Aorta (tissue), 5 donors: ENCODE measurements at places on chromosomes 6 and 20. TPM values are rescaled to one million over a fixed set of nuclear protein-coding genes. Genes with fewer than 3 reads are reported as not detected.

Gene ENTPD6
- 69.8 TPM for total RNA-seq

Gene SAMD5
- total RNA-seq = 2.1 TPM

DNA sequence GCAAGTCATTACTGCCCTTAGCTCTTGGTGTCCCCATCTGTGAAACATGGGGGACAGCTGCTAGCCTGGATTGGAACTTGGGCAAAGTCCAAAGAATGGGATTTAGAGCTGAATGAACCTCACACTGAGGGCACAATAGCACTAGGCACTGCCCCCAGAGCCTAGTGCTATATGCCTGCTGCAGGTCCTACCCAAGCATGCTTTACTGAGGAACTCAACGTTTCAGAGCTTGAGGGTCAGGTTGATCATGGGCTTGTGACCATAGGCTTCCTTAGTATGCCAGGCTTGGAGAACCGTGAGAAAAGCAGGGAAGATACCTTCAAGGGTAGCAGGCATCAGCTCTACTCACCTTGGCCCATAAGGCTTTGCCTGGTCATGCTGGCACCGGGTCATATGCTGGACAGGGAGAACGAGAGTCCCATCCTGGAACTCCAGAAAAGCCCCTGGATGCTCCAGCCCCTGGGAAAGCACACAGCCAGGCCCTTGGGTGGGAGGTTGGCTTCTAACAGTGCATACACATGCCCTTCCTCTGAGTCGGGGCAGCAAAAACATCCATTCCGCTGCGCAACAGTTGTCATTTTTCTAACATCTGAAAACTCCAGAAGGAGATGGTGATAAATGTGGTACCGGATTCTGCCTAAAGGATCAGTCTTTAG is 29.7 kb downstream of the EIF2S2 start:
- H3K36me3 ChIP-seq = peaks cover 3% of the 10 kb centered on the region
- no peak for DNase-seq
- no peak overlapping the region for H3K4me3 ChIP-seq
- H3K27me3 ChIP-seq = no peaks in the 10 kb centered on the region

DNA sequence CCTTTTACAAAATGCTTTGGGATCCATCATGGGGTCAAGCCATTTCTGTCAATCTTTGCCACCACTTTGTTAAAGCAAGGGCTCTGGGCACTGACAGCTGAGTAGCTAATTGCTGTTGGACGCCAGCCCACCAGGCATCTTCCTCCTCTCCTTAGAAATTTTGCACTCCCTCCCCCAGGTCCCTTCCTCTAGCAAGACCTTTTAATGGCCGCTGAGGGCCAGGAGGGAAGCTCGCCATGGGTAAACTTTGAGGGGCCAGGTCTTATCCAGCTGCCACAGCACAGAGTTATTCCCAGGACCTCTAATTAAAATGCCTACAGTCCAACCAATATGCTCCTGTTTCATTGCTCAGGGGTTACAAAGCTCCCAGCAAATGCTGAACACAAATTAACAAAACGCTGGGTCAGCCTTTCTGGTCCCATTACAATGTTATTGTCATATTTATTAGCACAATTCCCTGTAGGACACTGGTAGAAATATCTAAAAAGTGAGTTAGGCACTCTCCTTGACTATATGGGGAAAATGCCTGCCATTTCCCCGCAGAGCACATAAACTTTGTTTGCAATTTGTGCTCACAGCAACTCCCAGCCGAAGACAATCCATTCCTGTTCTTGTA is 16.8 kb downstream of the SCML4 start:
- H3K27ac ChIP-seq = no peak overlapping the region
- no peaks in the 10 kb centered on the region for H3K27me3 ChIP-seq
- DNase-seq = no peak
- no peak overlapping the region for H3K4me3 ChIP-seq
- H3K36me3 ChIP-seq = no peaks in the 10 kb centered on the region

- H3K27ac ChIP-seq = no peak overlapping the region
- no peak overlapping the region for H3K4me3 ChIP-seq
- H3K4me1 ChIP-seq = no peaks in the 10 kb centered on the region
- no peak for DNase-seq
- H3K27me3 ChIP-seq = no peaks in the 10 kb centered on the region
- H3K36me3 ChIP-seq = no peaks in the 10 kb centered on the region
Observed at GRCh38 chr20:53834062-53834442, 236.3 kb downstream of the BCAS1 start.

- H3K36me3 ChIP-seq = no peaks in the 10 kb centered on the region
- H3K27me3 ChIP-seq = no peaks in the 10 kb centered on the region
- no peaks in the 10 kb centered on the region for H3K4me1 ChIP-seq
- H3K27ac ChIP-seq = no peak overlapping the region
- H3K4me3 ChIP-seq = no peak overlapping the region
Observed at GRCh38 chr6:120938876-120939472, 395.3 kb downstream of the TBC1D32 start.

DNA sequence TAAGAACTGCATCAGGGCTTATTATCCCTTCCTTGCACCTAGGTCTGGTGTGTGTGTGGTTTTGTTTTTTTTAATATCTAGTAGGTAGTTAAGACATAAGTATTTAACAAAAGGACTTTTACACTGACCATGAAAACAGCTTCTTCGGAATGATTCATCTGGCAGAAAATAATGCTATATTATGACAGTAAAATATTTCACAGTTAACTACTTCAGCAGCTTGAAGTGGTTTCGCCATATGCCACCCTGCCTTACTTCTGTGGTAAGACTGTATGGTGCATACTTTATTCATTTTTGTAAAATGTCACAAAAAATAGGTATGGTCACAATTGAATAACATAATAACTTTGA is 858 bp upstream of the PTPRK start:
- H3K27ac ChIP-seq = peak overlapping the region; percentile 19
- DNase-seq = no peak
- no peaks in the 10 kb centered on the region for H3K36me3 ChIP-seq
- H3K4me3 ChIP-seq = peak overlapping the region; percentile 78

GRCh38 chr6:119110601-119111548 is 32.4 kb upstream of the FAM184A start:
- H3K4me3 ChIP-seq = no peak overlapping the region
- H3K27me3 ChIP-seq = no peaks in the 10 kb centered on the region
- H3K36me3 ChIP-seq = no peaks in the 10 kb centered on the region

DNA sequence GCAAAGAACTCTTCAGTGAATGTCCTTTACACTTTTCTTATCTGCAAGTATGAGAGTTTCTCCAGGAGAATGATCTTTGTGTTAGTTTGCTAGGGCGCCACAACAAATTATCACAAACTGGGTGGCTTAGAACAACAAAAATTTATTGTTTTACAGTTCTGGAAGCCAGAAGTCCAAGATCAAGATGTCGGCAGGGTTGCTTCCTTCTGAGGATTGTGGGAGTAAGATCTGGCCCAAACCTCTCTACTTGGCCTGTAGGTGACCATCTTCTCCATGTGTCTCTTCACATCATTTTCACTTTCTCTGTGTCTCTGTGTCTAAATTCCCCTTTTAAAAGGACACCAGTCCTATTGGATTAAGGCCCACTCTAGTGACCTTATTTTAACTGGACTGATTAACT is 103.0 kb downstream of the ADTRP start:
- H3K36me3 ChIP-seq = no peaks in the 10 kb centered on the region
- DNase-seq = no peak
- H3K4me1 ChIP-seq = no peaks in the 10 kb centered on the region
- H3K27me3 ChIP-seq = no peaks in the 10 kb centered on the region
- H3K27ac ChIP-seq = no peak overlapping the region

DNA sequence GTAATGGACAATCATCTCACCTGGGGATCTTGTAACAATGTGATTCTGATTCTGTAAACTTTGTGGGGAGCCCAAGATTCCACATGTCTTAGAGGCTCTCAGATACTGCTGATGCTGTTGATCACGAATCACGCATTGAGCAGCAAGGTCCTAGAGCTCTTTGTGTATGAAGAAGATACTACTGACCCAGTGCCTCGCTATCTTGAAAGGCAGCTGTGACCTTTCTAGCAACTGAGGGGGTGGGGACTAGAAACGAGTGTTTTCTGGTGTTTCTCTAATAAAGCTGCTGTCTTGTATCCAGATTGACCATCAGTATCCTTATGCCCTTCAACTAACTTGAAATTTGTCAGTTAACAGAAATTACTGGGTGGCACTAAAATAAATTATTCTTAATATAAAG is 142.9 kb downstream of the MTHFD1L start:
- no peaks in the 10 kb centered on the region for H3K36me3 ChIP-seq
- H3K27me3 ChIP-seq = no peaks in the 10 kb centered on the region
- H3K27ac ChIP-seq = no peak overlapping the region

DNA sequence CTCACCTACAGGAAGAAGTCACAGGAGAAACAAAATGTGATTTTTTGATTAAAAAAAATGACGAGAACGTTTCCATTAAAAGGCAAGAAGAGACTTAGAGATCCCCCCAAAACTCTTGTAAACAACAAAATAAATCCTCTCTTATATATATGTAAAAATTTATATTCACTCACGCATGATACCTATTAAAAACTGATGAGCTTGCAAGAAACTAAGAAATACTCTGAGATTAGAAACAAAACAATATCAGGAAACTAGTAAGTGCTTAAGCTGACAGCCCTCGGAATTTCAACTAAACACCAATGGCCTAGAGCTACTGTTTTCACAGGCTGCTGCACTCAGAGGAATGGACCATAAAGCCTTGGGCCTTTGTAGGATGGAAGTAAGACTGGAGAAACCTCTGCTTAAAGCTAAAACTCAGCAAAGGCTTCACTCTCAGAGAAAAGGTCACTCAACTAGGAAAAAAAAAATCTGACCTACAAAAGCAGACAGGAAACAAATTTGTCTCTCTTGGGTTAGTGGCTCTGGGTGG is 63.0 kb downstream of the MAP3K7 start:
- H3K4me3 ChIP-seq = no peak overlapping the region
- H3K4me1 ChIP-seq = no peaks in the 10 kb centered on the region
- peaks cover under 1% of the 10 kb centered on the region for H3K36me3 ChIP-seq

GRCh38 chr6:5308066-5308465 is 46.8 kb downstream of the FARS2 start:
- no peak overlapping the region for H3K27ac ChIP-seq
- no peak for DNase-seq
- no peaks in the 10 kb centered on the region for H3K4me1 ChIP-seq
- H3K27me3 ChIP-seq = no peaks in the 10 kb centered on the region

DNA sequence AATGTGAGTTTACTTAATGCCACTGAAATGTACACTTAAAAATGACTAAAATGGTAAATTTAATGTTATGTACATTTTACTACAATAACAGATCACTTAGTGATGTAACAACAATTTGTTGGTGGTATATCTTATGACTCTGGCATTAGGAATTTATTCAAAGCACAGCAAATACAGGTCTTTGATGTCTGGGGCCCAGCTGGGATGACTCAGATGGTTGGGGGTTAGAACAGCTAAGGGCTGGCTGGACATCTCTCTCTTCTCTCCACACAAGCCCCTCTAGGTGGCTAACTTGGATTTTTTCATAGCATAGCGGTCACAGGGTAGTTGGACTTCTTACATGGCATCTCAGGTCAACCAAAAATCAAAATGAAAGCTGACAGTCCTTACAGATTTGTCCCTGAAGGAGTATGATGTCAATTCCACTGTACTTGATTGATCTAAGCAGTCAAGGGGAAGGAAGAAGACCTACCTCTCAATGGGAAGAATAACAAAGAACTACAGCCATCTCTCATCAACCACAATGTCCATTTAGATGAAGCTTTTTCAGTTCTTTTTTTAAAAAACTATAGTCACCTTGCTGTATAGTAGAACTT is 37.5 kb upstream of the LCA5 start:
- no peaks in the 10 kb centered on the region for H3K36me3 ChIP-seq
- no peaks in the 10 kb centered on the region for H3K4me1 ChIP-seq
- H3K27ac ChIP-seq = no peak overlapping the region
- no peaks in the 10 kb centered on the region for H3K27me3 ChIP-seq

GRCh38 chr20:53245574-53245973 is 273.4 kb downstream of the TSHZ2 start:
- H3K36me3 ChIP-seq = no peaks in the 10 kb centered on the region
- H3K27ac ChIP-seq = no peak overlapping the region
- H3K4me1 ChIP-seq = no peaks in the 10 kb centered on the region
- no peaks in the 10 kb centered on the region for H3K27me3 ChIP-seq
- H3K4me3 ChIP-seq = no peak overlapping the region
- no peak for DNase-seq

- peak overlapping the region; percentile 74 for H3K4me3 ChIP-seq
- no peaks in the 10 kb centered on the region for H3K27me3 ChIP-seq
- H3K27ac ChIP-seq = peak overlapping the region; percentile 100
- no peaks in the 10 kb centered on the region for H3K36me3 ChIP-seq
- no peaks in the 10 kb centered on the region for H3K4me1 ChIP-seq
Observed at GRCh38 chr6:42783177-42783875, 1.5 kb downstream of the BICRAL start.

- no peaks in the 10 kb centered on the region for H3K36me3 ChIP-seq
- peak; percentile 75 for DNase-seq
- no peaks in the 10 kb centered on the region for H3K27me3 ChIP-seq
- H3K4me1 ChIP-seq = no peaks in the 10 kb centered on the region
- H3K27ac ChIP-seq = no peak overlapping the region
- no peak overlapping the region for H3K4me3 ChIP-seq
Observed at GRCh38 chr20:63966172-63966943, 3.4 kb downstream of the ZNF512B start.

DNA sequence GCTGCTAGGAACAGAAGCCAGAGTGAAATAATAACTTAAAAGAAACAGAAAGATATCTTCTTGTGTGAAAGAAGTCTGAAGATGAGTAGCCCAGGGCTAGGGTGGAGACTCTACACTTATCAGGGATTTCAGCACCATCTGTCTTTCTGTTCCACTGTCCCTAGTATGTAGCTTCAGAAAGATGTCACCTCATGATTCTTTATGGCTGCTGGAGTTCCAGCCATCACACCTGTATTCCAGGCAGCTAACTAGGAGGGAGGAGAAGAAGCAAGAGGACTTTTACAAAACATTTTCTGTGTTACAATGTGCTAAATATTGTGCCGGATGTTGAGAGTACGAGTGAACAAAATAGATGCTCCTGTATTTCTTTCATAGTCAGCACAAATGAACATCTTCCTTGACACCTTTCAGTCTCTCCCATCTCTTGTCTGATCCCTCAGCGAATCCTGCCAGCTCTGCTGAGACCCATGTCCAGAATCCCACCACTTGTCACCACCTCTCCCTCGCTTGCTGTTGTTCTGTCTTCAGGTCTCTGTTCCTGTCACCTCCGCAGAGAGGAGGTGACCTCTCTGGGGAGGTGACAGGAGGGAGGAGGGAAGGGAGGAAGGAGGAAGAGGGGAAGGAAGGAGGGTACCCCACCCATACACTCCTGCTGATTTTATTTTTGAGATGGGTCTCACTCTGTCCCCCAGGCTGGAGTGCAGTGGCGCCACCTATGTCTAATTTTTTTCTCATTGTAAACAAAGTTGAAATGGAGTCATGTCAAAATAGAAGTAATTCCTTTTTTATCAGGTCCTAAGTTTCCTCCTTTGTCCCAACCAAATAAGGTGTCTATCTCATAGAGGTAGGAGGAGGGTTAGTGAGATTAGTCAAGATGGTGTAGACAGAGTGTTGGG is 188.9 kb downstream of the TFAP2C start:
- H3K27me3 ChIP-seq = no peaks in the 10 kb centered on the region
- no peak overlapping the region for H3K27ac ChIP-seq
- H3K4me1 ChIP-seq = no peaks in the 10 kb centered on the region
- H3K36me3 ChIP-seq = no peaks in the 10 kb centered on the region
- no peak overlapping the region for H3K4me3 ChIP-seq
